Renal cortical epithelial cell (primary cell): ENCODE measurements at places on chromosomes 2 and 18.

GRCh38 chr2:109381327-109381820, 232.4 kb downstream of the SEPTIN10 start:
- DNase-seq, result no peak

GRCh38 chr2:219078126-219078525, 17.4 kb upstream of the IHH start:
- no peak for DNase-seq

GRCh38 chr2:71454221-71455010, 1.1 kb downstream of the DYSF start:
- no peak for DNase-seq

- no peak for DNase-seq
Measured at GRCh38 chr18:35588995-35589394, 7.5 kb downstream of the GALNT1 start.

DNA sequence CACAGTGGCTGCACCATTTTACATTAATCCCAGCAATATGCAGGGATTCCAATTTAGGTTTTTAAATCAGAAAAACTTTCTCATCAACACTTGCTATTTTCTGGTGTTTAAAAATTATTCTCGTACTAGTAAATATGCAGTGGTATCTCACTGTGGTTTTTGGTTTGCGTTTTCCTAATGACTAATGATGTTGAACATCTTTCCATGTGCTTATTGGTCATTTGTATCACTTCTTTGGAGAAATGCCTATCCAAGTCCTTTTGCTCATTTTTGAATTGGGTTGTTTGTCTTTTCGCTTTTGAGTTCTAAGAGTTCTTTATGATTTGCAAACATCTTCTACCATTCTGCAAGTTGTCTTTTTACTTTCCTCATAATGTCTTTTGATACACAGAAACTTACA, 62.1 kb upstream of the TCF7L1 start:
- DNase-seq, result no peak

DNA sequence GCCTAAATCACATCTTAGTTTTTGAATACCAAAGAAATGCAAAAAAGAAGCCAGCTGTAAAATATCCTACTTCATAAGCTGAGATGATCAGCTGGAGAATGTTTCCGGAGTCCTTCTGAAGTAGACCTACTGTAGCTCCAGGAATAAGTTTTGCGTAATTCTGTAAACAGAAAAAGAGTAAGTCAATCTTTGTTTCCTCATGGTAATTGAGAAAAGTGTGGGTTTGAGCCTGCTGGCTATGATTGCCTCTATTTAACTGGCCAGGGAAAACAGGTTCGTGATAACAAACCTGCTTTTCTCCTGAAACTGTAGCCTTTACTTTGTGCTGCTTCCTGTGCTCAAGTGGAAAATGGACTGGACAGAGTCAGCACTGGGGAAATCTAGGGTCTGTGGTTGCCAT, 58.2 kb downstream of the ITGB6 start:
- DNase-seq, result peak; percentile 16

GRCh38 chr2:69099541-69099940, 86.6 kb downstream of the ANTXR1 start:
- DNase-seq, result no peak

DNA sequence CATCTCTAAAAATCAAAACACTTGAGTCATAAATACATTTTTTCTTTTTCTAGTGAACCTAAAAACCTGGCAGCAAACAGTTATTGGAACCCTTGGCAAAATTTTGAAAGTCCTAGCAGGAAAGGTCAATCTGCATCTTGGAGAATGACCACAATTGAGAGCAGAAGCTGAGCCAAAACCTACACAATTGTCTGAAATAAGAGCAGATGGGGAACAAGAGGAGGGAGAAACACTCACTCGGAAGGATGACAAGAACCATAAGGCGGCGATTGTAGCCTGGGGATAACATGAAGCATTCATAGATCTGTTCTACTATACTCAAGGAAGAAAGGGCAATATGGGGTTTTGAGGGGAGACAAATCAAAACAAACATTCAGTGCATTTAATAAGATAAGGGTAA, 117.0 kb downstream of the CHN1 start:
- no peak for DNase-seq

- no peak for DNase-seq
Measured at GRCh38 chr2:279366-279765, 8.5 kb downstream of the ALKAL2 start.

- DNase-seq, result no peak
Measured at GRCh38 chr2:96687266-96687665, 44.7 kb downstream of the FER1L5 start.

- DNase-seq, result no peak
Measured at GRCh38 chr2:8258406-8258805, 423.4 kb upstream of the ID2 start.

- peak; percentile 17 for DNase-seq
Measured at GRCh38 chr18:54358495-54359040, 862 bp downstream of the C18orf54 start.
